ENCODE measurements at places on chromosomes 3 and 15.

GRCh38 chr15:69014454-69014853, at the start of gene NOX5:
Gene NOX5, plus strand, starts transcription at chr15:69014695. Its CDS starts 41 bp downstream, at chr15:69014736.
- DNase-seq, result no peak

GRCh38 chr3:73475175-73475574, 149.6 kb downstream of the PDZRN3 start:
- DNase-seq, result no peak

DNA sequence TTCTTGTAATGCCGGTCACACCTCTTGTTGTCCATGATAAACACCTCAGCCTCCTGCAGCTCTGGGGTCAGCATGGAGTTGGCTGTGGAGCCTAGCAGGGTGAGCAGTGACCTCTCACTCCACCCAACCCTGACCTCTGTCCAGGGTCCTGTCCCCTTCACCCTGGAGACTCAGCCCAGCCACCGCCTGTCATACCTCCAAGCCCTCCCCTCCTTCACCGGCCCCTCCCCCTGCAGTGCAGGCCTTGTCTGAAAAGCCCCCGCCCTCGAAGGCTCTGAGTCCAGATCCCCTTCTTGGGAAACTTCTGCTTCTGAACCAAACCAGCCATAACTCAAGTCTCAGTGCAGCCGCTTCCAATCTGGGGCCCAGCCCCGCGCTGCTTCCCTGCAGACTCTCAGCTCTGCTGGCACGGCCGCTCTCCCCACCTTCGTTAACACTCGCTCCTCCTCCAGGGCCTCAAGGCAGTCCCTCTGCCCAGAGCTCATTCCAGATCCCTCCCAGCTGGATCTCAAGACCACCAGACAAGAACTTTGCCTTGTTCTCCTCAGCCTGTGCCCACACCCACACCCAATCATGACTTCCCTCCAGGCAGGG, 25.4 kb upstream of the PRSS50 start:
- no peak for DNase-seq

DNA sequence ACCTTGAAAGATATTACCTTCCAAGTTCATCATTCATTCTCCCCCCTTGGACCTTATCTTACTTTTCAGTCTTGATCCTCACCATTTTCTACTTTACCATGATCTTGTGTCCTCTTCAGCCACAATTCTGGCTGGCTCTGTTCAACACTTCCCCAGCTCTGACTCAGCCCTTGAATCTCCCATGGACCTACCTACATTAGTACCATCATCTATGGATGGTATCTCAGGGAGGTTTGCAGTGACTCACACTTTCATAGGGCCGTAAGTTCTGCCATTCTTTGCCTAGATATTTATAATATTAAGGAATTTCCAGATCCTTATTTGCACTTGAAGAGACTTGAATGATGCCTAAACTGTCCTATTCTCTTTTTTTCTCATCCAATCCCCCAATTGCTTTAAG, 213.7 kb upstream of the RORA start:
- DNase-seq, result no peak

- DNase-seq, result no peak
Measured at GRCh38 chr3:94544131-94544789, 481.4 kb downstream of the NSUN3 start.

- no peak for DNase-seq
Measured at GRCh38 chr3:43077707-43078106, 28.2 kb downstream of the POMGNT2 start.

GRCh38 chr3:188156056-188156455, 2.1 kb downstream of the LPP start:
- DNase-seq, result no peak

All from stimulated activated CD4-positive, alpha-beta T cell treated with anti-CD3 and anti-CD28 coated beads, Interleukin-2, amount 100 ng/mL, for 48 hours (primary cell).